Stimulated activated CD8-positive, alpha-beta memory T cell treated with anti-CD3 and anti-CD28 coated beads, Interleukin-2, amount 100 ng/mL, for 1 hour (primary cell): ENCODE measurements at places on chromosomes 5 and 9.

- no peak for DNase-seq
Measured at GRCh38 chr9:18457510-18457909, 16.4 kb upstream of the ADAMTSL1 start.

- DNase-seq, result no peak
Measured at GRCh38 chr5:126186210-126186609, 237.0 kb upstream of the GRAMD2B start.

DNA sequence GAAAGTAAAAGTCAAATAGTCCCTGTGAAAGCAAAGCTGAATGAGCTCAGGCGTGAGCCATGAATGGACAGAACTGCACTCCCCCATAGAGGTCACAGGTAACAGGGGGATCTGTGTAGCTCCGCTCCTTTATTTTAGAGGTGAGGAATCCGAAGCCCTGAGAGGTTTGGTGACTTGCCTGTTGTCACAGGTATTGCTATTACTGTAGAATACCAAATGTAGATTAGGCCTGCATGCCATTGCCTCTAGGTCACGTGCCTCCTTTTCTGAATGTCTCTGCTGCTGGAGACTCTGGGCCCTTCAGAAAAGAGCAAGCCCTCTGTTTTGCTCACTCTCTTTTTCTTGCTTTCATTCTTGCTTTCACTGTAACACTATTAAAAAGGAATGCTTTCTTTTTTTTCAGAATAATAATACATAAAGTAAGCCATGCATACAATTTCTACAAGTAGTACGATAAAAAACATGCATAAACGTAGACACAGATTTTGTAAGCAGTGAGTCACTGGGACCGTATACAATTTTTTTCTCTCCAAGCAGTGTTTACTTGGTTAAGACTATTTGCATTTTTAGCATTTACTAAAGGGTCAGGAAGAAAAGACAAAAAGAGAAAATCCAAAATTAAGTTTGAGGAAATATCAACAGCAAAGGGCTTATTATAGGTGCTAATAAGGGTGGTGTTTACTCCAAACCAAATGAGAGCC, 568.7 kb upstream of the ADAMTS16 start:
- no peak for DNase-seq

DNA sequence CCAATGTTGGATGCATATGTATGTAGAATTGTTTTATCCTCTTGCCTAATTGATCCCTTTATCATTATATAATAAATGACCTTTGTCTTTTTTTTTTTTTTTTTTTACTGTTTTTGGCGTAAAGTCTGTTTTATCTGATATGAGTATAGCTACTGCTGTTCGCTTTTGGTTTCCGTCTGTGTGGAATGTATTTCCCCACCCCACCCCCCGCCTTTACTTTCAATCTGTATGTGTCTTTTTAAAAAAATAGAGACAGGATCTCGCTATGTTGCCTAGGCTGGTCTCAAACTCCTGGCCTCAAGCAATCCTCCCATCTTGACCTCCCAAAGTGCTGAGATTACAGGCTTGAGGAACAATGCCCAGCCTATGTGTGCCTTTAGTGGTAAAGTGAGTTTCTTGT, 11.3 kb downstream of the AHRR start:
- DNase-seq, result no peak

- no peak for DNase-seq
Measured at GRCh38 chr5:98492258-98492657, 281.2 kb upstream of the RGMB start.

- no peak for DNase-seq
Measured at GRCh38 chr9:135297456-135298075, 182.0 kb upstream of the PPP1R26 start.

- no peak for DNase-seq
Measured at GRCh38 chr5:166637295-166637694, 1654.2 kb upstream of the WWC1 start.

GRCh38 chr9:4596165-4596922, 65.8 kb upstream of the PLPP6 start:
- no peak for DNase-seq

- DNase-seq, result no peak
Measured at GRCh38 chr9:107650321-107650720, 160.8 kb upstream of the KLF4 start.

GRCh38 chr5:168239325-168239724, 52.1 kb upstream of the WWC1 start:
- no peak for DNase-seq
